ENCODE measurements at places on chromosomes 11 and 22.

DNA sequence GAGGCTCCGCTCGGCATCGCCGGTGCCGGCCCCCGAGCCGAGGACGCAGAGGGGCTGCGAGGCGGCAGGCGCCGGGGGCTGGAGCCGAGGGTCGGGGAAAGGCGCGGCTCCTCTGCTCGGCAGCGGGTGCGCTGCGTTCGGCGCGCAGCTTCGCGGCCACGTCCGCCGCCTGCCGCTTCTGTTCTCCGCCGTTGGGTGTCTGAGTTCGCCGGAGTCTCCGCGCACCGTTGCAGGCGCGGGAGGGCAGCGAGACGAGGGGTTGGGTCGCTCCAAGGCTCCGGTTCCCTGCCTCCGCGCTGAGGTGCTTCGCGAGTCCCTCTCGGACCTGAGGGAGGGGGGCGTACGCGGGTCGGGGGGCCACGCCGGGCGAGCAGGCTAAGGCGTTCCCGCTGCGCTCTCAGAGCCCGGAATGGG is 347 bp downstream of the MN1 start:
- no peak for DNase-seq

DNA sequence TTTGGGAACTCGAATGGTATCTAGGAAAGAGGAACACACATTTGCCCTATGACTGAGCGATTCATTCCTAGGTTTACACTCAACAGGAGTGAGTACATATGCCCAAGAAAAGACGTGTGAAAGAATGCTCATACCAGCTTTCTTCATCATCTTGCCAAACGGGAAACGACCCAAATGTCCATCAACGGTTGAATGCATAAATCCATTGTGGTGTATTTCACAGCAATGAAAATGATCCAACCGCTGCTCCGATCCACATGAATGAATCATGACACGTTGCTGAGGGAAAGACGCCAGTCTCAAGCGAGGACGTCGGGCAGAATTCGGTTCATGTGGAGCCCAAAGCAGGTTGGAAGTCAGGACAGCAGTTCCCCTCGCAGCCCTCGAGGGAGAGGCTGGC is 71.5 kb downstream of the CYTH4 start:
- DNase-seq = no peak

DNA sequence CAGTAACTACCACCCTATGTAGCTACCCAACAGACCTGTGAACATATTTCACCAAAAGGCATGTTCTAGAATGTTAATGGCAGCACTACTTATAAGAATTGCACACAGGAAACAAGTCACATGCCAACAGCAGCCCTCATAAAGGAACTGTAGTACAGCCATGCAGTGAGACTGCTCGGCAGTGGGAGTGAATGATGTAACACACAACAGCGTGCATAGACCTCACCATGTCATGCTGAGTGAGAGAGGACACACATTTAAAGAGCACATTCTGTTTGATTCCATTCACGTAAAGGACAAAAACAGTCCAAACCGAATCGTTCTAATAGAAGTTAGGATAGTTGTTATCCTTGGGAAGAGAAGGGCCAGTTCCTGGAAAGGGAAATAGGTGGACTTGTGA is 27.2 kb upstream of the KIRREL3 start:
- no peak for DNase-seq

DNA sequence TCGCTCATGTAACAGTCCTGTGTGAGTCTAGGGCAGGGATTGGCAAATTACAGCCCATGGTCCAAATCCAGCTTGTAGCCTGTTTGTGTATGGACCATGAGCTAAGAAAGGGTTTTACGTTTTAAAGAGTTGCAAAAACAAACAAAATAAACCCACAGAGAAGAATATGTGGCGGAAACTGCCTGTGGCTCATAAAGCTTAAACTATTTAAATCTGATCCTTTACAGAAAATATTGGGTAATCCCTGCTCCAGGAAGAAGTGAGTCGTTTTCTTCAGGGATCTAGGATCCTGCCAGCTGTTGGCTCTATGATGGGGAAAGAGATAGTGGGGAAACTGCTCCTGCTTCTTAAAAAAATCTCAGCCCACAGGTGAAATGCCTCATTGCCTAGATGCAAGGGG is 3.4 kb upstream of the OR6Q1 start:
- no peak for DNase-seq

- no peak for DNase-seq
Measured at GRCh38 chr11:87300640-87301380, 263.1 kb downstream of the TMEM135 start.

DNA sequence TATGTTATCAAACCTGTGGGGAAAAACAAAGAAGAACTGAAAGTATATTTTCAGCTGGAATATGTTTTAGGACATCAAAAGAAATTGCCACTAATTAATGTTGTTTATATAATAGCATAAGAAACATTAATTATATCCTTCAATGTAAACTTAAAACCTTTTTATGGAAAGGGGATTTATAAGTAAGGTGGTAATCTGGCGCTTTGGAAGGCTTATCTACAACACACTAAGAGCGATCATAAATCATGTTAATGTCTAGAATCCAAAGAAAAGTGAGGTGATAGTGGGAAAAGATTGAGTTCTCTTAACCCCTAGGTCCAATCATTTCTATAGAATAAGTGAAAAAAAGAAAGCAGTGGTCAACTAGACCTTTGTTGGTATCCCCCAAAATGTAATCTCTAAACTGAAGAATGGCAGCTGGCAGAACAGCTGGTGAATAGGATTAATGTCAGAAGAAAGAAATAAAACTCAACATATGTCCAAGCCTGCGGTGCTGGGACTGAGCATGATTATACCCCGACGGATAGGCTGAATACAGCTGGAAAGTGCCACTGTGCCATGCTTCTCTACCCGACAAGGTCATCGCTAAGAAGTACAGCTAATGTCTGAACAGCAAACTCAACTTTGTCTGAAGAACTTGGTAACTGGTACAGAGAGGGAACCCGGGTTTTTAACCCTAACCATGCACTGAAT is 64.0 kb downstream of the SOX6 start:
- no peak for DNase-seq

DNA sequence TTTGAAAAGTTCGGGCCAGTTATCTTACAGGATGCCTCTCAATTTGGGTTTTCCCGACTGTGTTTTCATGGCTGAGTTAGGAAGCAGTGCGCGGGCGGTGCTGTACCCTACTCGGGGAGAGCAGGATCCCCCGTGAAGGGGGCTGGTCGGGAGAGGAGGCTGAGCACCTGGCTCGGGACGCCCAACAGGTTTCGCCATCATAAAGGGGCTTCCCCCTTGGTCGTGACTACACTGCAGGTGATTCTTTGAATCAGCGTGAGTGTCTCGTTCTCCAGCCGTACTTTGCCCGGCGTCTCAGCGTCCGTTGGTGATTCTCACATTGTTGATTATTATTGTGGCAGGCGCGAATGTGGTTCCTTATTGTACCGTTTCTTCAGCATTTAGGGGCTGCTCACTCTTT is 46.6 kb downstream of the ST14 start:
- DNase-seq = no peak

GRCh38 chr11:96335388-96335787 is 7.6 kb downstream of the MAML2 start:
- no peak for DNase-seq

DNA sequence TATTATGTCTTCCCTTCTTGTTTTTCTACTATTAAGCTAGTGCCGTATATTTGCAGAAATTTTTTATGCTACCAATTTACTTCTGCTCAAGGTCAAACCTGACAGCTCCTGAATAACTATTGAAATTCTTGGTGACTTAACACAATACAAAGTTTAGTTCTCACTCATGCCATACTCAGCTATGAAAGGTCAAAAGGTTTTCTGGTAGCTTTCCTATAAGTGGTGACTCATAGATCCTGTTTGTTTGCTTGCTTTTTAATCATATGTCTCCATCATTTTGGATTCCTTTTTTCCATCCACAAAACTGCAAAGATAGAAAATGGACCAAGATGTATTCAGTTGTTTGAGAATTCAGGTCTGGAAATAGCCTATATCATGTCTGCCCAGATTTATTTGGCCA is 855.8 kb upstream of the LRRC4C start:
- DNase-seq = no peak

DNA sequence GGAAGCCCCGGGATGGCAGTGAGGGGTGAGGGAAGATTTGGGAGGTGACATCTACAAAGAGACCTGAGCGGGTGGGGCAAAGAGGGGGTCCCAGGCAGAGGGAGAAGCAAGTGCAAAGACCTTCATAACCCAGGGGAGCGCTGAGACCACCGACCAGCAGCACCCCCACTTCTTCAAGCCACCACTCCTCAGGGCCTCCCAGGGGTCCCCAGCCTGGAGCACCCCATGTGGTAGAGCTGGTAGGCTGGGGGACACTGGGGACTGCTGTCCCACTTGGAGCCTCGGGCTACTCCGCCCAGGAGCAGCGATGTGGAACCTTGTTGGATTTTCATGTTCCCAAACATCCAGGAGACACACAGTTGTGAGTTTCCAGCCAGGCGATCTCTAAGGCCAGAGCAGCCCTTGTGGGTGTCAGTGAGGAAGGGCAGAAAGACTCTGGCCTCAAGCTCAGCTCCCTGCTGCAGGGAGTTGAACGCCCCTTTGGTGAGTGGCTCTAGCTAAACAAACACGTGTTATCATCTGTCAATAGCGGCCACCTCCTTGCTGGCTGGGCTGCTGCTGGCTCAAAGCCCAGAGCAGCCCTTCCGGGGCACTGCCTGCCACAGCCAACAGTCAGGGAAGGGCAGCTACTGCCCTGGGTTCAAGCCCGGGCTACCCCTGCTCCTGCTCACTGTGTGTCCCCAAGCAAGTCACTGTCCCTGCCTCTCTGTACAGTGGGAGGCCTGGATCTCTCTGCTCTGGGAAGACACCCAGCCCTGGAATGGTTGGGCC is 25.7 kb upstream of the CHKA start:
- no peak for DNase-seq

All from caudate nucleus (tissue), 63 donors.